ENCODE measurements at places on chromosomes 6 and 20.

DNA sequence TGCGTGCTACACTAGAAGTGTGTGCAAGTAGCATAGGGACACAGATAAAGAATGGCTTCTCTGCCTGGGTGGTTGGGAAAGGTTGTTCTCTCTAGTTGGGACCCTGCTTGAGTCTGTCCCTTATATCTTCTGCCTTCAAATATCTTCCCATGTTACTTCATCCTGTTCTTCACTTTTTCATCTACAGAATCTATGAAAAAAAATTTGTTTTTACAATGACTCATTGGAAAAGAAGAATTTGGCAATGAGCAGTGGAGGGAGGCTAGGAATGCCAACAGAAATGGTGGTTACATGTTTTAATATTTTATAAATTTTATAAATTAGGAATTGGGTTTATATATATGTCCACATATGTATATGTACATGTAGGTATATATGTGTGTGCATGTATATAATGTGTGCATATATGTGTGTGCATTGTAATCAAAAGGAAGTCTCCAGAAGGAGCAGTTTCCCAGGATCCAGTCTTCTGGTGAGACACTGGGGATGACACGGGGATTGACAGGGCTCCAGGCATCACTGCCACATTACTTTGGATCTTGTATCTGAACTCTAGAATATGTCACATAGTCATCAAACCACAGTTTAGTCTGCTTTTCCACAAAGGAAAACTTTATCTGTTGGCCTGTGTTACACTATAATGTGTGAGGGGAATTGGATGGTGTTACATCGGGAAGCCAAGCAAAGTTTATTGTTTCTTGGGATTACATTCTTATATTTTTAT, 75.3 kb upstream of the RIPOR2 start:
- DNase-seq: no peak

- no peak for DNase-seq
These were observed 107.0 kb downstream of the CD83 start for GRCh38 chr6:14224359-14225103.

GRCh38 chr6:81812401-81812800, 59.9 kb upstream of the TENT5A start:
- no peak for DNase-seq

DNA sequence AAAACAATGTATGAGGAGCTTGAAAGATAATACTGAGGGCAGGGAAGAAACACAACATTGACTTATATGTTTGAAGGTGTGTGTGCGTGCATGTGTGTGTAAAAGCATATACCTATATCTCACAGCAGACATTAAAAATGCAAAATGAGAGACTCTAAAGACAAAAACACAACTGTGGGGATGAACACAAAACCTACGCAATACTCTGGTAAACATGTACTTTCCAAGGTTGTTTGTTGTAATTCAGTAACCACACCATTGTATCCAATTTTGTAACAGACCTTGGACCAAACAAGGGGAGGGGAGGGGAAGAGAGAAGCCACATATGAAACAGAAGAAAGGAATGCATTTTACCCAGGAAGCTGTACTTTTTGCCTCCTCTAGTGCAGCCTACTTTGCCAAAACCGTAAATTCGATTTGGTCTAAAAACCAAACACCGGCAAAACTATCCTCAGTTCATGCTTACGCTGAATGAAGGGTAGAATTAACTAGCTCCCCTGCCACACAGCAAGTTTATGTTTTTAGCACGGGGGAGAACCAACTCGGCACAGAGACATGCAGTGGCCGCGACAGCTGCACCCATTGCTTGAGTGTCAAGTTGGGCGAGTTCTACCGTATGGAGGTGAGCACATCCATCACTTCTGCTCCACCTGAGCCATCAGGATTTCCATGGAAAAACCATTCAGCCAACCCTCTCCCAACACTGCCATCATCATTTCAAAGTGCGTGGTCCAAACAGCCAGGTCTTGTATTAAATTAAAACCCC, 50.0 kb downstream of the CNKSR3 start:
- no peak for DNase-seq

GRCh38 chr20:34363465-34364222, 571 bp downstream of the ITCH start:
- no peak for DNase-seq

DNA sequence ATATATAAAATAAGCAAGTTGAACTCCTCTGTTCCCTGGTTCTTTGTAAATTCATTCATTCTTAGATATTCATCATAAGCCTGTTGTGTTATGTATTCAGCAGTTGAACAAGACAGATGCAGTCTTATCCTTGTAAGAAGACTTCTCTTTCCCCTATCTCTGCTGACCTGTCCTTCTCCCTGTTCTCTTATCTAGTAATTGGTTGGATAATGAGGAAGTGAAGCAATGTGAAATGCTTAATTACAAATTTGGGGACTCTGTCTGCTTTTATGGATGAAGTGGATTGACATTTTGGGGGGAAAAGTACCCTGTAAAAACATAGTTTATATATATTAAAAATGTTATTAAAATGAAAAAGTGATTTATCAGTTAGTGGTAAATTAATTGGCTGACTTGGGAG, 37.0 kb downstream of the CDKAL1 start:
- no peak for DNase-seq

- no peak for DNase-seq
These were observed 174.8 kb downstream of the CDH26 start for GRCh38 chr20:60132827-60133670.

GRCh38 chr6:156062091-156062563, 606.5 kb upstream of the NOX3 start:
- DNase-seq: no peak

GRCh38 chr6:40732878-40733277, 145.7 kb upstream of the LRFN2 start:
- no peak for DNase-seq

DNA sequence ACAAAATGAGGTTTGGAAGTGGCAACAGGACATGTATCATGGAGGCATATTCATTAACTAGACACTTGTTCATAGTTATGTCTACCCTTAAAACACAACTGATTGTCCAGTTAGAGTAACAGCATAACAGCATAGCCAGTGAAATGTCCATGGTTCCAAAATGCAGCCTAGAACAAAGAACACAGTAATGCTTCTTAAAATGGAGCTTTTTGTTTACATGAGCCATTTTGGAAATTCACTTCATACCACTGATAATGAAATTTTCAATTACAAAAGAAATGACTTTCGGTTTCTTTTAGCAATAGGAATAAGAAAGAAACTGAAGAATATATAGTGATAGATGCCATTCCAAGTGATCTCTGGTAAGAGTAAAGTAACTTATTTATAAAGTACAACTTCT, 111.1 kb upstream of the DST start:
- no peak for DNase-seq

DNA sequence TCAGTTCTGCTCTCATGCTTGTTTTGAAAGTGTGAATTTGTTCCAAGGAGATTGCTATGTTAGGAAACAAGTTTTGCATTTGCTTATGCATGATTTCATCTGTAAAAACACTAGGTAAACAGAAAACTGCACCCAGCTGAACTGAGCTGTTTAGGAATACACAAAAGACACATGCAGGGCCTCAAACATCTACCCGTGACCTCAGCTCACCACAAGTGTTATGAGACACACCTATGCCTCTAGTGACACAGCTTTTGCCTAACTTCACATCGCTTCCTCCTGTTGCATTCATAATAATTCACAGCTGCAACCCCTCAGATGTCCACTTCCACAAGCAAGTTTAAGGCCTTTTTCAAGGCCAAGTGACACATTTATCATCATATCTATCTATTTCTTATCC, 98.0 kb upstream of the SLC24A3 start:
- no peak for DNase-seq

GRCh38 chr6:41801380-41801779, 13.9 kb downstream of the TOMM6 start:
- no peak for DNase-seq

Measured in stimulated activated CD8-positive, alpha-beta memory T cell treated with anti-CD3 and anti-CD28 coated beads, Interleukin-2, amount 100 ng/mL, for 1 hour (primary cell).